Kidney (tissue), 22 donors: ENCODE measurements at places on chromosomes 5 and 9.

DNA sequence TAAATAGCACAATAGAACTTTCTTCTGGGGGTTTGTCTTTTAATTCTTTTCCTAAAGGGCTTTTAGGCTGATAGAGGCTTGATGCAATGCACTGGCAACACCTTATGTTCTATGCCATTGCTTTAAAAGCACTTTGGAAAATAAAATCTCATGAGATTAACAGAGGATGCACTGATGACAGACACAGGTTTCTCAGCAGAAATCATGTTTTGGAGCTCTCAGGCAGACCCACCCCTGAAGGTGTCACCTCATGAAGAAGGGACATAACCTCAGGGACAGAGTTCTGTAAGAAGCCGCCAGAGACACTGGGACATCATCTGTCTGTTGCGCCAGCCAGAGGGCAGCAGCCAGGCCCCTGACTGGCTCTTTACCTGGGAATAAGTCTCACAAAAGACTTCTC, 27.7 kb downstream of the SLC22A5 start:
- DNase-seq: no peak

- DNase-seq: no peak
Measured at GRCh38 chr5:149210968-149211490, 60.6 kb upstream of the AFAP1L1 start.

DNA sequence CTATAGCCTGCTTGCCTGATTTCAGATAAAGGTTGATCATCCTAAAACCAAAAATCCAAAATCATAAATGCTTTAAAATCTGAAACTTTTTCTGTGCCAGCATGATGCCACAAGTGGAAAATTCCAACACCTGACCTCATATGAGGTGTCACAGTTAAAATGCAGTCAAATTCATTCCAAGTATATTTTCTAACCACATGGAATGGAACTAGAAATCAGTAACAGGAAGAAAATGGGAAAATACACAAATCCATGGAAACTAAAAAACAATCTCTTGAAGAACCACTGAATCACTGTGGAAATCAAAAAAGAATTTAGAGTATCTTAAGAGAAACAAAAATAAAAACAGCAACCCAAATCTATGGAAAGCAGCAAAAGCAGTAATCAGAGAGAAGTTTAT, 297.5 kb upstream of the COX7C start:
- no peak for DNase-seq

DNA sequence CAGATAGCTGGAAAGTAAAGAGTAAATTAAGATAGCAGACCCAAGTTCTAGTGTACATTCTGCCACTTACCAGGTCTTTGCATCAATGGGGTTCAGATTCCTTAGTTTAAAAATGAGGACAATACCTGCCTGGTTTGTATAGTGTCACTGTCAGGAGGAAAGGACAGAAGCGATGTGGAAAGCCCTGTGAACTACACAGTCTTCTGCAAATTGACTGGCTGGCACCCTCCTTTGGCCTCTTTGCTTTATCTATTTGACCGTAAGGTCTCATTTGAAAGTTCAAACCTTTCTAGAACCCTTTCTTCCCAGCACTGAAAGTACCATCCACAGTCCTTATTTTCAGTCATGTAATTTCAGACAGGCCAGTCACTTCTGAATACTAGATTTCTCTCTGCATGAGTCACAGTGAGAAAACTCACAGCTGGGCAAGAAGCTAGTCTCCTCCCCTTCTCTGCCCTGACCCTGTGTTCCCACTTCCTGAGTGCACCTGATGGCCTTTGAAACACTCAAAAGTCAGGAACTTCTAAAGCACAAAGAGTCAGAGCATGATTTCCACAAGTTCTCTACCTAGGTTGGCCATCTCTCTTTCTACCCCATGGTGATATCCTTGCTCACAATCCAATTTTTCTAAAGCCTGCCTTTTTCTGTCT, 91.3 kb upstream of the RASEF start:
- DNase-seq: no peak

GRCh38 chr5:29719171-29719570, 1474.3 kb upstream of the CDH6 start:
- no peak for DNase-seq

- DNase-seq: peak; percentile 45
Measured at GRCh38 chr9:111483439-111483857, 735 bp downstream of the ECPAS start.

DNA sequence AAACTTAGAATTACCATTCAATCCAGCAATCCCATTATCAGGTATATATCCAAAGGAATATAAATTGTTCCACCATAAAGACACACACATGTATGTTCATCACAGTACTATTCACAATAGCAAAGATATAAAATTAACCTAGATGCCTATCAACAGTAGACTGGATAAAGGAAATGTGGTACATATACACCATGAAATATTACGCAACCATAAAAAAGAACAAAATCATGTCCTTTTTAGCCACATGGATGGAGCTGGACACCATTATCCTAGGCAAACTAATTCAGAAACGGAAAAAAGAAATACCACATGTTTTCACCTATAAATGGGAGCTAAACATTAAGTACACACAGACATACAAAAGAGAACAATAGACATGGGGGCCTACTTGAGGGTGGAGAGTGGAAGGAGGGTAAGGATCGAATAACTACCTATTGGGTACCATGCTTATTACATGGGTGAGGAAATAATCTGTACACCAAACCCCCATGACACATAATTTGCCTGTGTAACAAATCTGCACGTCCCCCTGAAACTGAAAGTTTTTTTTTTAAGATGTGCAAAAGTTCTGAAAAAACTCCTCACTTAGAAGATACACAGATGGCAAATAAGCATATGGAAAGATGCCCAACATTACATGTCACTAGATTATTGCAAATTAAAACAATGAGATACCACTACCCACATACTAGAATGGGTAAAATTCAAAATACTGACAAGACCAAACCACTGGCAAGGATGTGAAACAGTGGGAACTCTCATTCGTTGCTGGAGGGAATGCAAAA, 313.0 kb upstream of the CD180 start:
- DNase-seq: no peak

- peak; percentile 95 for DNase-seq
Measured at GRCh38 chr5:78648359-78649210, at the start of gene LHFPL2. Gene LHFPL2, minus strand, starts transcription at chr5:78648772. Its CDS starts 138,559 bp downstream, at chr5:78510213.

DNA sequence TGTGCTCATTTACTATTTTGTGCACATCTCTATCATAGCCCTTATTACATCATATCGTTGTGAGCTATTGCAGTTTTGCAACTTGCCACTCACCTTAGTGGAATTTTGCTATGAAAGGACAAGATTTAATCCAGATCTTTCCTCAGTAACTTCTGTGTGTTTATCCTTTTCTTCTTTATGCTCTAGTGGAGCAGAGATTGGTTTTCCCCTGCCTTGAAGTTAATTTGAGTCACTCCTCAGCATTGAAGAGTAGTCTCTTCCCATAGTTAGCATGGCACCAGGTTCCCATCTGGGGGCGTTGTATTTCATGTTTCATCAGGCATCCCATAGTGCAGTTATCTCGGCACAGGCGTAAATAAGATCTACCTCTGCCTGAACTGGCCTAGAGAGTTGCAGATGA, 510.4 kb downstream of the PSAT1 start:
- no peak for DNase-seq

- no peak for DNase-seq
Measured at GRCh38 chr5:37005252-37005651, 128.7 kb downstream of the NIPBL start.

DNA sequence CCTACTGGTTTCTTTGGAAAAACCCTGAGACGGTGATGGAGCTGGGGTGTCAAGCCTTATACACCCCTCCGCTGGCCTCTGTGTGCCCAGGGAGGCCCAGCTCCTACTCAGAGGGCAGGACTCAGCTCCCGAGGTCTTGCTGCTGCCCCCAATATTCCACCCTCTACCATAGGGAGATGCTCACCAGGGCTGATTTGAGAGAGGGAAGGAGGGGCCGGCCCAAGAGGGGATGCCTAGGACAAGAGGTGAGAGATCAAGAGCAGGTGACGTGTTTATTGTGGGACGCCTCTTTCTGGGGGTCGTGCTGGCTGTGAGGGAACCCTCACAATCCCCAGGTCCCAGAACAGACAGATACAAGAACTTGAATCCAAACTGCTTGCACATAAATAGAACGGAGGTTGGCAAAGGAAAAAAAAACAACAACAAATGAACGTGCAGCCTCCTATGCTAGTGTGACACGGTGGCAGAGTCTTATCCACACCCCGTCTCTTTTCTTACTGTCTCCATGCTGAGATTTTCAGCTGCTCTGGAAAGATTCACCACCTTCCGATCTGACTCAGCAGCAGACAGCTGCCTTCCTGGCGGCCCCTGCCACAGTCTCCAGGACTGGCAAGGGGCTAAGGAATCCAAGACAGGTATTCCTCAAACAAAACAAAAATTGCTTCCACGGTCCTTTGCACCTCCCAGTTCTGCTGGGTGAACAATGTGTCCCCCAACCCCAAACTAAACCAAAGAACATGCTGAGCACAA, 22.3 kb downstream of the FABP6 start:
- DNase-seq: no peak

GRCh38 chr5:140329739-140330481, 16.5 kb downstream of the HBEGF start:
- no peak for DNase-seq
